Bronchial smooth muscle cell (primary cell): ENCODE measurements at places on chromosomes 13 and 19. TPM values are rescaled to one million over a fixed set of nuclear protein-coding genes. Genes with fewer than 3 reads are reported as not detected.

The KIR2DL1 gene
- total RNA-seq, result not detected in 2 replicates

The TINCR gene
- total RNA-seq, result under 0.01 TPM in 2 replicates

The TLE6 gene
- total RNA-seq, result 0.63 and 0.94 TPM in 2 replicates

The GMIP gene
- 1.9 and 4.9 TPM in 2 replicates for total RNA-seq

The TUBGCP3 gene
- 11.7 and 14.7 TPM in 2 replicates for total RNA-seq

The KIR2DL4 gene
- total RNA-seq, result not detected in 2 replicates

The SSC5D gene
- 3.9 and 13.1 TPM in 2 replicates for total RNA-seq

The ARRDC5 gene
- not detected in 2 replicates for total RNA-seq

The SWSAP1 gene
- total RNA-seq, result 0.09 and 0.47 TPM in 2 replicates

The PSG1 gene
- total RNA-seq, result under 0.01 and 0.17 TPM in 2 replicates

The ZNF274 gene
- 13.0 and 16.4 TPM in 2 replicates for total RNA-seq

The RAB3A gene
- 3.2 and 11.1 TPM in 2 replicates for total RNA-seq

The BRME1 gene
- 0.32 TPM in 1 of 2 replicates, not detected in the other for total RNA-seq

The TNFSF13B gene
- total RNA-seq, result 4.9 and 5.5 TPM in 2 replicates

The ZNF471 gene
- 4.9 and 5.8 TPM in 2 replicates for total RNA-seq
